ENCODE measurements at places on chromosomes 16 and 17. TPM values are rescaled to one million over a fixed set of nuclear protein-coding genes. Genes with fewer than 3 reads are reported as not detected.
A peak's percentile ranks its signal among the peaks of the same experiment; 100 is the strongest.

GRCh38 chr17:45222996-45223538 lies 1.4 kb downstream of the FMNL1 start:
- no peak for DNase-seq

The SLC38A8 gene
- total RNA-seq: not detected

The MPRIP gene
- total RNA-seq: 174 TPM

DNA sequence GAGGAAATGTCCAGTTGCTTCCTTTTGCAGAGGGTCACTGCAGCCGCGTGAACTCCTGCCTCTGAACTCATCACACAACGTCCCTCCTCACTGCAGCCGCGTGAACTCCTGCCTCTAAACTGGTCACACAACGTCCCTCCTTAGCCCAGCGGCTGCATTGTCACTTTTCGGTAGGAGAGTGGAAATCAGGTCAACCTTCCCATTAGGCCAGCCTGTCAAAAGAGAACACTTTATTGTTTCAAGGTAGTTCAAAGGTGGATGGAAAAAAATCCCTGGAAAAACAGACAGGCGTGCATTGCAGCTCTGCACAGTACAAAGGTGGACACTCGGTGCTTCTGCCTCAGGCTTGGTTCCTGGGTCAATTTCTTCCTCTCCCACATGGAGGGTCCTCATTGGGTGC lies 280.2 kb downstream of the FOXL1 start:
- no peak for DNase-seq

The MEIOB gene
- total RNA-seq: 0.21 TPM

GRCh38 chr16:1978476-1979120 lies 2.7 kb downstream of the NOXO1 start:
- DNase-seq: no peak

- peak; percentile 62 for DNase-seq
Observed at GRCh38 chr17:44105483-44105882, 18.0 kb downstream of the HDAC5 start.

GRCh38 chr17:12959441-12959840 lies 58.4 kb downstream of the ELAC2 start:
- DNase-seq: no peak

- peak; percentile 54 for DNase-seq
Observed at GRCh38 chr17:44786551-44787081, 27.8 kb downstream of the ADAM11 start.

The PLA2G10 gene
- total RNA-seq: 0.64 TPM
